Activated CD4-positive, alpha-beta T cell treated with anti-CD3 and anti-CD28 coated beads, Interleukin-2, amount 10 ng/mL, durations not matched to agents 7 days and 5 days (primary cell): ENCODE measurements at places on chromosomes 7 and 10. TPM values are rescaled to one million over a fixed set of nuclear protein-coding genes. Genes with fewer than 3 reads are reported as not detected.

The CRYGN gene
- not detected for total RNA-seq

The KCND2 gene
- total RNA-seq: not detected

The SEMA3E gene
- not detected for total RNA-seq

The CALHM3 gene
- 0.17 TPM for total RNA-seq

The LRRC18 gene
- not detected for total RNA-seq

The NPC1L1 gene
- not detected for total RNA-seq

The GPAM gene
- total RNA-seq: 6.5 TPM

The CNPY1 gene
- total RNA-seq: not detected

The PRPS1L1 gene
- total RNA-seq: not detected

The TBX20 gene
- 0.27 TPM for total RNA-seq
